Omental fat pad (tissue), 4 donors: ENCODE measurements at places on chromosomes 2 and 18.

DNA sequence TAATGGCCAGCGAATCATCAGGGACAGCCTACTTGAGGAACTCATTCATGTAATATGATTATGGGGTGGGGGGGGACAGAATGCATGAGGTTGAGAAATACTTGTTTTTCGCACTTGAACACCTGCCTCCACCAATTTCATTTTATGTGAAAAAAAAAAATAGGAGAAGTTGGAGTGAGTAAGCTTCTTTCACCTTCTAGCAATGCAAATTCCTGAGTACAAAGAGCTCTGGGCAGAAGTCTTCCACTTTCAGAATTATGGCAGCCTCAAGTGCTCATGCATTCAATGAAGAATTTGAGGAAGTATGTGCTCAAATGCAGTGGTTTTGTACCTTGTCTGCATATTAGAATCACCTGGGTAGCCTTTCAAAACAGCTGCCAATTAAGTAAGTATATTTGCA is 40.1 kb upstream of the GPD2 start:
- no peak for DNase-seq

DNA sequence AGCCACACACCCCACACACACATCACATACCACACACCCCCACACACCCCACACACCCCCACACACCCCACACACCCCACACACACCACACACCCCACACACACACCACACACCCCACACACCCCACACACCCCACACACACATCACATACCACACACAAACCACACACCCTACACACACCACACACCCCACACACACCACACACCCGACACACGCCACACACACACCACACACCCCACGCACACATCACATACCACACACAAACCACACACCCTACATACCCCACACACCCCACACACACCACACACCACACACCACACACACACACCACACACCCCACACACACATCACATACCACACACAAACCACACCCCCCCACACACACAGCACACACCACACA is 22.4 kb downstream of the TWIST2 start:
- no peak for DNase-seq

DNA sequence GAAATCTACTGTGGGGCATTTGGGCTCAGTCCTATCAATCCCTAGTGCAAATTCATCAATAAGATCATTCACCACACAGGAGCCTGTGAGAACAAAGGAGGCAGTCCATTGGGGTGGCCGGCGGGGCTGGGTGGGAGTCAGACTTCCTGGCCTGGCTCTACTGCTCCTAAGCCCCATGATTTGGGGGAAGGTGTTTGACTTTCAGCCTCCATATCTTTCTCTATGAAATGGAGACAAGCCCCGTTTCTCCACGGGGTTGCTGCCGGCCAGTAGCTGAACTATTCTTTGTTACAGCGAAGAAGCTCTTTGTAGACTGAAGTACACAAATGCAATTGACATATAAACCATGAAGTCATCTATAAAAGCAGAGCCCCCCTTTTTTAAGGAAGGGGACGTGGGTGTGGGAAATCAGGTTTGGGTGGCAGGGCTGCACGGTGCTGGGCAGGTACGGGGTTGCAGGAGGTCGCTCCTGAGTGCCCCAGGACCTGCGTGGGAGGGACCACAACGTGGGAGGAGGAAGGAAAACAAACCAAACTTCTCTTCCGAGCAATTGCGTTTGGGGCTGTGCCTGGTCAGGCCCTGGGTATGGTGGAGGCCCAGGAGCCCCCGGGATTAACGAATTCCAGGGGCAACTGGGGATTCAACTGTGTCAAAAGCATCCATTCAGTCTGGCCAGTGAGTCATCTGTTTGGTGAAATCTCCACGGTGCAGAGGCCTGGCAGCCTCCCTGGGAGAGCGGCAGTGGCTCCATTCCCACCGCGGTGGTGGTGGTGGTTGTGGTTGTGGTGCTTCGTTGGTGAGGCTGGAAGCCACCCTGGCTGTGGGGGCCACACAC is 18.2 kb downstream of the FBLN7 start:
- no peak for DNase-seq

DNA sequence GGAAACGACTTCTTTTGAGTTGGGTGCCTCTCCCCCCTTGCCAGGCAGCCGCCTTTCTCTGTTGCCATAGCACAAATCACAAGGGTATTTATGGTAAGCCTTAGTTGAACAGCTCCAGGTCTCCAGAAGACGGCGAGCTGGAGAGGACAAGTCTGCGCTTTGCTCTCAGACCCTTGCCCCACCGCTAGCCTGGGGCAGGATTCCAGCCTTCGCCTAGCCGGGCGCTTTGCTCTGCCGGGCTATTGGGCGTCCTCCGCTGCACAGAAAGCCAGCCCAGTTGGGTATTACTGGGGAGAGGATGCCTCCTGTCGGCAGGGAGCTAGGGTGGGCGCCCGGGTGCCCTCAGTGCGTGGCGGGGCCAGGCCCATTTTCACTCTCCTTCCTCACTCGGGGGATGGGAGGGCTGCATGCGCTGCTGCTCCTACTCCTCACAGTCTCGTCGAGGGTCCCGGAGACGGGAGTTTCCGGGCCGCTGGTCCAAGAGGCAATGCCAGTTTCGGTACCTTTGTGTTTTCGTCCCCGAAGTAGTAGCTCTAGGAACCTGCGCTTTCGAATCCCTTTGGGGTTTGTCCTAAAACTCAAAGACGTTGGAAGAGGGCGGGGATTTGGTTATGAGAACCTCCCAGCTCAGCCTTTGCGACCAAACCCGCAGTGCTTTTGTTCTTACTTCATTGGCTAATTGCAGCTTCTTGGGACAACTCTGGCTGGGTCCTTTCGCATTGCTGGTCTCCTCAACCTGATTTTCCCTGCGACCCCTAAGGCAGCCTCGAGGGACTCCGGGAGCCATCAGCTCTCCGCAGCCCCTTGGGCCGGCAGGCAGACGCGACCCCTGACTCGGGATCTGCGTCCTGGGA is 3.6 kb upstream of the DLX2 start:
- no peak for DNase-seq

GRCh38 chr2:20326163-20326780 is 24.4 kb downstream of the PUM2 start:
- no peak for DNase-seq

DNA sequence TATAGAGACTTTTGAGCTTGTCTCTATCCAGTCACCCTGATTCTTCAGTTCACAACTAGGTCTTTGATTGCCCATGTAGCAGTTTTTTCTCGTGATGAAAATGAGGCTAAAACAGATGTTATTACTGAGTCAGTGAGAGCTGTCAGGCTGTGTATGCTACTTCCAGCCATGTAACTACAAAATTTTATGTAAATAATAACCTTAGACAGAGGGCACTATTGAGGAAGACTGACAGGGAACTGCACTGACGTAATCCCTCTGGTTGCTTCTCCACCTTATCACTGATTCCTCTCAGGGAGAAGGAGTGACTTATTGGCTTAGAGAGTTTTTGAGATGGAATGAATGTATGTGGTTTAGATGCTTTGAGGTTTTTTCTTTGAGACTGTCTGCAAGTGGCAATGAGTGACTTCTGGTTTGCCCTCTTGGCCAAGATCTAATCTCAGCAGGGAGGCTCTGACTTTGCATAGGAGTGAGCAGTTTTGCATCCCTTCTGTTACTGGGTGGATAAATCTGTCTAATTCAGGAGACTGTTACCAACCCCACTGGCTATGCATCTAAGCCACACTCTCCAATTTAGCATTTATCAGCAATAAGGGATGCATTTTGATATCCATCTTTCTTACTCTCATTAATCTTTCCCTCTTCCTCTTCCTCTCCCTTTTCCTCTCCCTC is 555.2 kb upstream of the FANCL start:
- DNase-seq: no peak

- DNase-seq: no peak
Observed at GRCh38 chr2:190683802-190684201, 34.9 kb downstream of the NAB1 start.

GRCh38 chr2:25617948-25618646 is 55.3 kb downstream of the DTNB start:
- DNase-seq: no peak

- no peak for DNase-seq
Observed at GRCh38 chr18:36582988-36583745, 245.6 kb downstream of the TPGS2 start.

DNA sequence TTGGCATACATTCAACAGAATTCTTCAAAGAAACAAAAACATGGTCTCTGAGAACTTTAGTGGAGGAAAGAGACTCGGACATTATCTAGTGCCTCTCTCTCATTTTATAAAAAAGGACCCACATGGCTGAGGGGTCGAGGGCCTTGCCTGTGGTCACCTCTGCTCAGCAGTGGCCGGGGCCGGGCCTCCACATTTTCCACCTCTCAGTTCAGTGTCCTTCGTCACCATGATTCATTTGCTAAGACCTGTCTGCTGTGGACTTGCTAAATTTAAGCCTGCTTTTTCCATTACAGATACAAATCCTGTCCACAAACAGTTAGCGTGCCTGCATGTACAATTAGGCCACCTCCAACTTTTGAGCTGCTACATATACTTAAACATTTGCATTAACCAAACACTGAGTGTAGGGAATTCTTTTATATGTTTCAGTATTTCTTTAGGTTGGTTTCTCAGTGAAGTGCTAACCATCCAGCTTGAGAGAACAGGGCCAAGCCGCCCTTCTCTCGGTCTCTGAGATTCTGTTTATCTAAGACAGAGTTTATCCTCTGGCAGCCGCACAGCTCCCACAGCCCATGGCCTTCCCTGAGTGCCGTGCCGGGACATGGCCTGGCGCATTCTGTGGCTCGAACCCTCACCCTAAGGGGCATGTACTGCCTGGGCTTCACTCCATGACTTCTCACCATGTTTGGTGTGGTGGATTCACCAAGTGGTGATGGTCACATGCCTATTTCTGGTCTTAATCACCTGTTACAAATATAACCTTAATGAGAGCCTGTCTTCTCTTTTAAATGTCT is 46.2 kb downstream of the COA5 start:
- DNase-seq: no peak

- DNase-seq: no peak
Observed at GRCh38 chr2:170973225-170973491, 44.1 kb downstream of the GORASP2 start.

DNA sequence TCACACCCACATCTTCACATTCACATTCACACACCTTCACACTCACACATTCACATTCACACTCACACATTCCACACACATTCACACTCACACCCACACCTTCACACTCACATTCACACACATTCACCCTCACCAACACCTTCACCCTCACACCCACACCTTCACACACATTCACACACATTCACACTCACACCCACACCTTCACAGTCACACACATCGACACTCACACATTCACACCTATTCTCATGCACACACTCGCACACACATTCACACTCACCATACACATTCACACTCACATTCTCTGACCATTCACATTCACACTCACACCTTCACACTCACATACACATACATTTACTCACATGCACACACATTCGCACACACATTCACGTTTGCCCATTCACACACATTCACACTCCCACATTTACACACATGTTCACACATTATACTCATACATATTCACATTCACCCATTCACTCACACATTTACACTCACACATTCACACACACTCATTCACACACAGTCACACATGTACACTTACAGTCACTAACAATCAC is 62.7 kb downstream of the BIN1 start:
- no peak for DNase-seq

DNA sequence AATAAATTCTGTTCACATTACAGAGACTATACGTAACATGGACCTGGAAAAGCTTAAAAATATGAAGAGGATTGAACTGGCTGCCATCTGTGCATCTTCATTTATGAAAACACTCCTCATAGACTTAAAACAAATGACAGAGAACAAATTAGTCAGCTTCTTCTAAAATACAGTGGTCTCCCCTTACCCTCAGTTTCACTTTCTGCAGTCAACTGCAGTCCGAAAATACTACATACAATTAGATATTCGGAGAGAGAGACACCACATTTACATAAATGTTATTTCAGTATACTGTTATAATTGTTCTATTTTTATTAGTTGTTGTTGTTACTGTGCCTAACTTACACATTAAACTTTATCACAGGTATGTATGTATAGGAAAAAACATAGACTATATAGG is 6.5 kb downstream of the RNF103 start:
- no peak for DNase-seq

GRCh38 chr2:12435430-12436222 is 281.1 kb upstream of the TRIB2 start:
- DNase-seq: no peak

GRCh38 chr2:10355471-10356438 is 53.1 kb downstream of the HPCAL1 start:
- no peak for DNase-seq

DNA sequence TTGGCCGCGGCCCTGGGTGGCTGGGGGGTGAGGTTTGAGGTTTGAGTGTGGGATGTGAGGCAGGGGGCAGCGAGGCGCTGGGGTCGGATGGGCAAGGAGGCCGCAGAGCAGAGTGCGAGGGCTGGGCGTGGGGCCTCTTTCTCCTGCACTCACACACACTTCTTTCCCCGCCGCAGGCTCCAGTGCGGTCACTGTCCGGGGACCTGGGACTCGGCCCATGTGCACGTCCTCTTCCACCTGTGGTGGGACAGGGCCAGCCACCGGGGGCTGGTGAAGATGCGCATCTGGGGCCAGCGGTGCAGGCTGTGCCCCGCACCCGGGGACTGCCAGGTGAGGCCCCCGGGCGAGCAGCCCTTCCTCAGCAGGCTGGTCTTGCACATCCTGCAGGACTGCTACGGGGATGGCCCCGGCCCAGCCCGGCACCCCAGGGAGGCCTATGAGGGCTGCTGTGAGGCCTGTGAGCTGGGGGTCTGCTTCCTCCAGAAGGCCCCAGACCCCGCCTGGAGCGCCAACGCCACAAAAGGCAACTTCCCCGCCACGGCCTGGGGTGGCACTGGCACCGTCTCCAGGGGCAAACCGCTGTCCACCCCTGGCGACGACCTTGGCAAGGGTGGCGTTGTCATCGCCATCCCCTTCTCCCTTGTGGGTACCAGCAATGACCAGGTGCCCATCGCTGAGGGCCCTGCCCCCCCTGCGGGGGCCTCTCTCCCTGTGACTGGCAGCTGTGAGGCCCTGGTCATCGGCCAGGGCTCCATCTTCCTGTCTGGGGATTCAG is 2.2 kb downstream of the RTP5 start:
- DNase-seq: no peak

- DNase-seq: no peak
Observed at GRCh38 chr2:130870779-130871178, 34.1 kb downstream of the ARHGEF4 start.

- no peak for DNase-seq
Observed at GRCh38 chr18:41714872-41715271, 240.2 kb upstream of the PIK3C3 start.

- no peak for DNase-seq
Observed at GRCh38 chr2:241110607-241111439, 8.7 kb upstream of the MTERF4 start.

- no peak for DNase-seq
Observed at GRCh38 chr2:119232666-119232993, 9.0 kb downstream of the STEAP3 start.

- DNase-seq: no peak
Observed at GRCh38 chr2:225002656-225003045, 39.6 kb downstream of the DOCK10 start.

GRCh38 chr2:178899656-178900055 is 92.4 kb upstream of the TTN start:
- no peak for DNase-seq

DNA sequence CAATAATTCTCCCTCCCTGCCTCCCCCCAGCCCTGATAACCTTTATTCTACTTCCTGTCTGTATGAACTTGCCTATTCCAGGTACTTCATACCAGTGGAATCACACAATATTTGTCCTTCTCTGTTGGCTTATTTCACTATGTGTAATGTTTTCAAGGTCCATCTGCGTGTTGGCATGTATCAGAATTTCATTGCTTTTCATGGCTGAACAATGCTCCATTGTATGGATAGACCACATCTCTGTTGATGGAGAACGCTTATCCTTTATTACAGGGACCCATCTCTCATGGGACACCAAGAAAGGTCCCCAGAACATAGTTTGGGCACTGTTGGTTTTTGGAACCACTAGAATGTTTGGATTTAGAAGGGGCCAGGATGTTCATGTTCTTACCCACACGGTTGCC is 40.2 kb downstream of the ATOH8 start:
- DNase-seq: no peak
